ENCODE measurements at places on chromosomes 13 and 19.

- DNase-seq = no peak
These were observed 4.4 kb upstream of the ATP1A3 start for GRCh38 chr19:41998246-41999020.

DNA sequence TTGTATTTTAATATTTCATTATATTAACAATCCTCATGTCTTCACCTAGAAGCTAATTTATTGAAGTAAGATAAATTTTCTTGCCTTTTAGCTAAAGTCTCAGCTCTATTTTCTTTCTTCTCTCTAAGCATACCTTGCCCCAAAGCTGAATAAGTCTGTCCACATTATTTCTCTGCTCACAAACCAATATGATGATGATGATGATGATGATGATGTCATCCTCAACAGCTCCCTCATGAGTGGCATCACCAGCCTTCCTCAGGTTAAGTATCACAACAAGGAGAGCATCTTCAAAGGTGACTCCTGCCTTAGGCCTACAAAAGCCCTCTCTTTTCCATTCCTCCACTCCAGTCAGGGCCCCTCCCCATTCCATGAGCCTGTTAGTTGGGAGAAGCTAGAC lies 31.9 kb upstream of the ATP12A start:
- no peak for DNase-seq

GRCh38 chr19:11887611-11888531 lies at the start of gene ZNF69:
ZNF69 (plus strand) TSS chr19:11887782; CDS start chr19:11887924, 142 bp downstream.
- peak; percentile 75 for DNase-seq

GRCh38 chr19:41578886-41579285 lies 2.9 kb downstream of the CEACAM21 start:
- no peak for DNase-seq

DNA sequence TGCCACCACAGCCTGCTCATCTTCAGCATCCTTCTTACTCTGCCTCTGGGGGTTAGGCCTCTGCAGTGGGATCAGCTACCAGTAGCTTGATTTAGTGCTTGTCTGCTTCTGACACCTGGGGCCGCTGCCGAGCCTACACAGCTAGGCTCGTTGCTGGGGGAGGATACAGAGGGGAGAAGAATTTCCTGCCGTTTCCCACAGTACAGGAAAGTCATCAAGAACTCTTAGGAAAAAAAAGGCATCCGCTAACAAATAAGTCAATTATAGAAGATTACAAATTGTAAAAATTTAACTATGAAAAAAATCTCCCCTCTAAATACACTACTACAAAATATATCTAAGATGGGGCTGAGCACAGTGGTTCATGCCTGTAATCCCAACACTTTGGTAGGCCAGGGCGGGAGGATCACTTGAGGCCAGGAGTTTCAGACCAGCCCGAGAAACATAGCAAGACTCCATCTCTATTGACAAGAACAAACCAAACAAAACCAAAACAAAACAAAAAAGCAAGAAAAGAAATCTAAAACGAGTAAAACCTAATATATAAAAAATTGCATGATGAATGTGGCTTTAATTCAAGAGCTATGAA lies 26.7 kb downstream of the LATS2 start:
- peak; percentile 26 for DNase-seq

GRCh38 chr13:42973581-42973980 lies 18.5 kb downstream of the EPSTI1 start:
- no peak for DNase-seq

DNA sequence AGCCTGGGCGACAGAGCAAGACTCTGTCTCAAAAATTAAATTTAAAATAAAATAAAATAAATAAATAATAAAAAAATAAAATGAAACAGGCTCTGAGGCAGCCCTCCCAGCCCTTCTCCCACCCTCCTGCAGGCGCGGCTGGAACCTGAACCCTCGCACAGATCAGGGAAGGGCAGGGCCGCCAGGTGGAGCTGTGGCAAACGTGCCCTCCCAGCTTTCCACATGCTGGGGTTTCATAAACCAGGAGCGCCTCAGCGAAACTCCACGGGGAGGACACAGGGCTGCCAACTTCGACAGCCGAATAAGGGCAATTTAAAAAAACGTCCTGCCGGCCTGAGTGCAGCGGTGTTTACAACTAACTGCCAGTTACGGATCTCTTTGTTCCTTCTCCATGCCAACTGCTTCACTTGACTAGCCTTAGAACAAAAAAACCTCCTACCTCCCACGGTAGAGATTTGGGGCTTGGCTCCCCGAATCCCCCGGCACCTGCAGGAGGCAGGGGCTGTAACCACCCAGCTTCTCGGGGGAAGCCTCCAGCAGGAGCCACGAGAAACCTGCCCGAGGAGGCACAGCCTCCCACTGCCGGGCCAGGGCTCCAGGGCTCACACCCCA lies 15.9 kb downstream of the ZNF787 start:
- peak; percentile 82 for DNase-seq

DNA sequence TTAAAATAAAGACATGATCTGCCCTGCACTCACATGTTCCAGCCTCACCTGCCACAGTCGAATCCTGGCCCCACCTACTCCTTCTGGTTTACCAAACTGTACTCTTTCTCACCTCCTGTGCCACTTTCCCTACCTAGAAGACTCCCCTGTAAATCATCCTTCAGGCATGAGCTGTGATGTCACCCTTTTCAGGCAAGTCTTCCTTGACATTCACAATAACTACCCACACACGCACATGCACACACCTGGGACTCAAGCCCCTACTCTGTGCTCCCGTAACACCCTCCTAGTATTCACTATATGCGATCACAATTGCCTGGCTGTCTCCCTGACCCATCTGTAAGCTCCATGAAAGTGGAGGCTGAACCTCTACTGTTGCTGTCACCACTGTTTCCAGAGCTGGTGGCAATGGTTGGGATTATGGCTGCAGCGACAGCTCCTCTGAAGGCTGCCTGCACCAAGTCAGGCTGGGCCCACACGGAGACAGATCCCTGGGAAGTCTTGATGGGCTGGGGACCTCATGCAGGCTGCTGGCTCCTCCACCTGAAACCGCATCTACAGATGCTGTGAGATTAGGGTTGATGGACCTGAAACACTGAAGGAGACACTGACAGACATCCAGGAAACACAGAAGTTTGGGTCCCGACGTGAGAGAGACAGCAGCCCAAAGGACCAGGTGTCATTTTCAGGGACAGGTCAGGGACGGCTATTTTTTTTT lies 611.1 kb downstream of the UQCRFS1 start:
- no peak for DNase-seq

DNA sequence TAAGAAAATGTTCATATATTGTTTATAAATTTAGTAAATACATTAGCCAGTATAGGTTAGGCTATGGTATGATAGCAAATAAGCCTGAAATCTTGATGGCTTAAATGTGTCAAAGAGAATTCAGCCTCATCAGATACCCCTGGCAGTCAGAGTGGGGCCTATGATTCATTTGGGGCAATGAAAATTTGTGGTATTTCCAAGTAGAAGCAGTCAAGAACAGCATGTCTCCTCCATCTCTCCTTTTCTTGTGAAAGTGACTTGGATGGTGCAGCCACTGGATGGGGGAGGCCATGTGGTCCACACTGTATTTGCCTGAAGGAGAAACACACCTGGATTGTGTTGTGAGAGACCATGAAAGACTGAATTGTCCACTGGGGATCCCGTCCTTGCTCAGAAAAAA lies 82.7 kb downstream of the DLEU7 start:
- DNase-seq = no peak
